ENCODE measurements at places on chromosomes 11 and 22.
A peak's percentile ranks its signal among the peaks of the same experiment; 100 is the strongest.

DNA sequence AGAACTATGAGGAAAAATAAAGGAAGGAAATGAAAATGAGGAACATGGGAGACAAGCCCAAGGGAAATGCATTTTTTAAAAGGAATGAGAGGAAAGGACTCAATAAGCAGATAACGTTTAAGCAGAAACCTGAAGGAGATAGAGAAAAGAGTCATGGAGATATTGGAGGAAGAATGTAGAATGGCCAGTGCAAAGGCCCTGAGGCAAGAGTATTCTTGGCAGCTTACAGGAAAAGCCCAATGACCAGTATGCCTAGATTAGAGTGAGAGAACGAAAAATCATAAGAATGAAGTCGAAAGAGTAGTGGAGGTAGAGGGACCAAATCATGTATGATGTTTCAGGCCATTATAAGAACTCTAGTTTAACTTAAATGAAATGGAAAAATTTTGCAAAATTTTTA, 220.3 kb downstream of the DLG2 start:
- no peak for DNase-seq

- DNase-seq = no peak
Observed at GRCh38 chr11:96084610-96085318, 160.9 kb upstream of the MTMR2 start.

GRCh38 chr11:78354408-78355308, 63.0 kb downstream of the GAB2 start:
- no peak for DNase-seq

GRCh38 chr11:94472916-94473799, 20.5 kb downstream of the MRE11 start:
- DNase-seq = no peak

- no peak for DNase-seq
Observed at GRCh38 chr11:87894961-87895360, 280.3 kb downstream of the RAB38 start.

DNA sequence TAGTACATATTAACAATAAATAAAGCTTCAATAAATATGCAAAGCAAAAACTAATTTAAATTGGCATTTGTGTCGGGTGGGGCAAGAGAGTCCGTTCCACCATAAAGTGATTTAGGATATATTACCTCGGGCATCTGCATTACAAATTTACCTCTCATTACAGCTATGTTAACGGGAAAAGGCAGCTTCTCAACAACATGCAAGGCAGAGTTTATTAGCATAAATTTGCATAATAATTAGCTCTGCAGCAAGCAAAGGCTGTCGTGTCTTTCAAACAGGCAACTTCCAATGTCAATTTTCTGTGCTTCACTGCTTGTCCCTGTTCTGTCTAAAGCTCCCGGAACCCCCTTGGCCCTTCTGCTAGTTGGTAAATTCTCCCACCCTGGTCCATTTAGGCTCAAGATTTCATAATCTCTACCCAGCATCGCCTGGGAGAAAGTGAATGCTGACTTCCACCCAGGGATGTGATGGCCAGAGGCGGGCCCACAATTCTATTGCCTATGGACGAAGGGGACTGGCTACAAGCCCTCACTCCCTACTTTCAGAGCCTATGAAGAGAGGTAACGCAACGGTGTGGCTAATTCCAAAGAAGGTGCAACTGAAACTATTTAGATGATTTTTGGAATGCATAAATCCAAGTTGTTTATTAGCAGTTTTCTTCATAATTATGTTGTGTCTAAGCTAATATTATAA, 462.1 kb downstream of the OPCML start:
- no peak for DNase-seq

DNA sequence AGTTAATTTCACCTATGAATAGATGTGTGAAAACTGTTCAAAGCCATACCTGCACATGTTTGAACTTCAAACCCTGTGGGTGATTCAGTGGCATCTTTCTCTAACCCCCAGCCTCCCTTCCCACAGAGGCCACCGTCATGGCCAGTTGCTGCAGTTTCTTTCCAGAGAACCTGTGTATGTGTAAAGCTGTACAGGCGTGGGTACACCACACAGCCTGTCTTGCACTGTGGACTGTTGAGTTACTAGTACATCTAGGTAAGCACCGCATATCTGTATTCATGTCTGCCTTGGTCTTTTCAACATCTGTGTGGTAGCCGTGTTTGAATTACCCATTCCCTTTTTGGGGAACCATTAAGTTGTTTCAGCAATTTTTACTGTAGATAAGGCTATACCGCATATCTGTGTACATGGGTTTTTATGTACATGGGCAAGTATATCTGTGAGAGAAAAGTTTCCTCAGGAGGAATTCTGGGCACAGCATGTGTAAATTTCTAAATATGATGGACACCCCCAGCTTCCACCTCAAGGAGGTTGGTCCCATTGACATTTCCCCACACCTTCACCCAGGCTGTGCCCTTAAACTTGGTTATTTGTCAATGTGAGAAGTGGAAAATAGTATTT, 13.9 kb downstream of the NEAT1 start:
- DNase-seq = no peak

DNA sequence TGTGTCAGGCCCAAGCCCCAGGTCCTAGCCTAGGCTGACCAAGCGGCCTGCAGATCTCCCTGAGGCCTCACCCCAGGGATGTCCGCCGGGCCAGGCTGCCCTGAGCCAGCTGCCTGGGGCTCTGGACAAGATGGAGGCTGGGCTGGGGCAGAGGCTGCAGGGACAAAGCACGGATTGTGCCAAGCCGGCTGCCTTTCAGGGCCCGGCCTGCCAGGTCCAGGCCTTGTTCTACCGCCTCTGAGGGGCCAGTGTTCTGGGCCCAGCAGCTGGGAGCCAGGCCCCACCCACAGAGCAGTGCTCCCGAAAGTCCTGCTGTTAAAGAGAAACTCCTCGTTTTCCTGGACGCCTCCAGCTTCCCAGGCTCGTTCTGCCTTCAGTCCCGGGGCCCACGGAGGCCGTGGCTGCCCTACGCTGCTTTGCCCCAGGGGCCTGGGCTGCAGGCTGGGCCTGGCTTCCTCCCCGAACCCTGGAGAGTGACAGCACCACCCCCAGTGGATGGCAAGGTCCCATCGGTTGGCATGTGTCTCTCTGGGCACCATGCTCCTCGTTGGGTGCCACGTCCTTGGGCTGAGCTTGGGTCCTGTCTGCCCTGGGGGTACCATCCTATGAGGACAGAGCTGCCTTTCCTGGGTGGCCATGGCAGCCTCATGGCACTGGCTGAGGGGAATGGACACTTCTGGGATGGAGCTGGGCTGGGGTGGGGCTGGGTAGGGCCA, 7.6 kb downstream of the BRSK2 start:
- DNase-seq = no peak

GRCh38 chr22:31448382-31448781, 41.3 kb downstream of the EIF4ENIF1 start:
- DNase-seq = no peak

GRCh38 chr22:49792107-49792506, 35.6 kb downstream of the BRD1 start:
- no peak for DNase-seq

DNA sequence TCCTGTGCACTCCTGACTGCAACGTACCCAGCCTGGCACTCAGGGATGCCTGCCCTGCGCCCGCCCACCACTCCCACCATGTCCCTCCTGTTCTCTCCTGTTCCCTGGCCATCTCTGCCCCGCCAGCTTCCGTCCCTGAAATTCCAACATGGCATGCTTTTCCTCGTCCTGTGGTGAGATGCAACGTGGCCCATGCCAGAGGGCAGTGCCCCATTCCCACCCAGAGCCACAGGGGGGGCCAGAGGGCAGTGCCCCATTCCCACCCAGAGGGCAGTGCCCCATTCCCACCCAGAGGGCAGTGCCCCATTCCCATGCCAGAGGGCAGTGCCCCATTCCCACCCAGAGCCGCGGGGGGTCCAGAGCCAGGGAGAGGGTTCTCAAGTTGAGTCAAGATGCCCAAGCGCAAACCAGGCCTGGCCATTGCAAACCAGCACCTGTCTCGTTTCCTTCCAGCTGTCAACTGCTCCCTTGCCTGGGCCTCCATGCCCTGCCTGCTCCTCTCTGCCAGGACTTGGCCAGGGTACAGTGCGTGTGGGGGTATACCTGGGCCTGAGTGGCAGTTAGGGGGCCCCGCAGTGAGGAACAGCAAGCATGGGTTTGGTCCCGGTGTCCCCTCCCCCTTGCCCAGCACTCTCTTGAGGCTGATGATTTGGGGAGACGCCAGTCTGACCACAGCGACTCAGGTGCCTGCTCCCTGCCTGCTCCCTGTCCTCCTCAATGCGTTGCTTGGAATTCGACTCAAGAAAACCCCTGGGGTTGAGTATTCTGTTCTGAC, 14.6 kb downstream of the B3GAT1 start:
- DNase-seq = no peak

DNA sequence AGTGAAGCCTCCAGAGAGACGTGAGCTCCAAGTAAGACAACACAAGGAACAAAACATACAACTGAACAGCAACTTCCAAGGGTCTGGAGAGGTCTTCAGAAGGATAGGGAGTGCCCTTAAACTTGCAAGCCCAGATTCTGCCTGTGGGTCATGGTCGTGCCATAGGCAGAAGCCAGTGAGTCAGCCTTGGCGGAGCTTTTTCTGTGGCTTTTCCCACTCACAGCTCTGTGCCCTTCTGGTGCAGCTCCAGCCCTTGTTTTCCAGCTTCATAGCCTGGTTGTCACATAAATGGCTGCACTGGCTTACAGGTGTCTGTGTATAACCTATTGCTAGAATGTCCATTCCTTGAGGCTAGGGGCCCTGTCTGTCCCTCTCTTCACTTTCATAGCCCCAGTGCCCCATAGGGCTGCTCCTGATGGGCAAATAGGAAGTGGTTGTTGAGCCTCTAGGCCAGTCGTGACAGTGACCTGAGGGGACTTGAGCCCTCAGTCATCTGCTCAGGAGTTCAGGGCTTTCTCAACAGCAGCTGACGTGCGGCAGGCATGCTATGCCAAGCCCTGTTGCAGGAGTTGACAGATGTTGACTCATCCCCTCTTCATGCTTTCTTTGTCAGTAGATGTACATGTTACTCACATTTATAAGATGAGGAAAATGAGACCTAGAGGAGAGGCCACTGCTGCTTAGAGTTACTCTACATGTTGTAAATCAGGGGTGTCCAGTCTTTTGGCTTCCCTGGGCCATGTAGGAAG, 7.4 kb downstream of the MED15 start:
- no peak for DNase-seq

GRCh38 chr11:110000850-110001249, 92.3 kb upstream of the ZC3H12C start:
- DNase-seq = no peak

GRCh38 chr11:1908618-1909017, 10.9 kb upstream of the TNNT3 start:
- no peak for DNase-seq

DNA sequence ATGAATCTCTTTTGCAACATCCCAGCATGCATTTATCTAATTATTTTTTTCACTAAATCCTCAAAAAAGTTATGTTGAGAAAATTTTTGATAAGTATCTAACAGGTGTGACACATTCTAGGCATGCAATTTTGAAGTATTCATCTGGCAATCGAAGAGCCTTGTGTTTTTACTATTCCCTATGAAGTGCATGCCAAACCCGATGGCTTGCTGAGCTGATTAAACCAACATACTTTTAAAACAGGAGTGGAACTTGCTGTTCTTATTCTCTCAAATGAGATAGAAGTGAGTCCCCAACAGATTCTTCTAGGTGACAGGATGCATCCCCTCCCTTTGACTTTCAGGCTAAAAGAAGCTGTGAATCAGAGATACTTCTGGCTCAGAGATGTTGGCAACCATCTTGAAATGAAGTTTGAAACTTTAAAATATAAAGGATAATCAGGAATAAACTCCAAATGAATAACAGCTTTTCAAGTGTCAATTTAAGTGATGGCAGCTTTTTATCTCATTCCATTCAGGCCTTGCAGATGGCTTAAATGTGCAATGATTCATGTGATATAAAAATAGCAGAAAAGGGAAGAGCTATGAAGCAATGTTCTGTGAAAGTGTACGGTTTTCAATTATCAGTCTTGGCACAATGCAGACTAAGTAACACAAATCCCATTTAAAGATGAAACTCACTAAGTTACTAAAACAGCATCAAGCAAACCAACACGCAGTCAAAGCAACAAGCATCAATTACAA, 67.7 kb downstream of the APOL5 start:
- DNase-seq = no peak

DNA sequence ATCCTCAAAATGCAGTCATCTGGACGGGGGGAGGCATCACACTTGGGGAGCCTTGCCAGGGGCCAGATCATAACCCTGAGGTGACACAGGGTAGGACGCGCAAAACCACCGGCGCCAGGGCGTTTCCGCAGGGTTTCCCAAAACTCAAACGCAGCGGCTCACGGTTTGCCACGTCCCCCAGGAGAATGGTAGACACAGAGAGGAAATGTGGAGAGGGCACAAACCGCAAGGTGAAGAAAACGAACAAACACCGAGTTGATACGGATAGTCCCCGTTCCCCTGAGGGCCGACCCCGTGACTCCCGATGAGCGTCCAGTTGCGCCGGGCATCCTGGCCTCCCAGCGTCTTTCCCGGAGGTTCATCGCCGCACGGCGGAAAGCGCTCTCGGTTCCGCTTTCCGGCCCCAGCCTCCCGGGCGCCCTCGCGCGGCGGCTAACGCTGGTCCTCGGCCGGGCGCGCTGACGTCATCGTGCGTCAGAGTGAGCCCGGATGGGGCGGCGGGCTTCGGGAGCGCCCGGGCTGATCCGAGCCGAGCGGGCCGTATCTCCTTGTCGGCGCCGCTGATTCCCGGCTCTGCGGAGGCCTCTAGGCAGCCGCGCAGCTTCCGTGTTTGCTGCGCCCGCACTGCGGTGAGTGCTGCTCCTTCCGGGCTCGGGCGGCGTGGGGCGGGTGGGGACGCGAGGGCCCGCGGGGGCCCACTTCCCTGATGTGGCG, at the start of gene BIRC2:
Gene BIRC2 (plus strand): TSS at position 467 of the 714 bp plus-strand sequence. CDS start 2,641 bp downstream, outside the sequence.
- DNase-seq = peak; percentile 91

- no peak for DNase-seq
Observed at GRCh38 chr22:25492841-25493734, 71.4 kb upstream of the GRK3 start.

GRCh38 chr22:37750596-37751162, 53.8 kb downstream of the TRIOBP start:
- no peak for DNase-seq

GRCh38 chr11:85626496-85626895, 648 bp downstream of the DLG2 start:
- no peak for DNase-seq

DNA sequence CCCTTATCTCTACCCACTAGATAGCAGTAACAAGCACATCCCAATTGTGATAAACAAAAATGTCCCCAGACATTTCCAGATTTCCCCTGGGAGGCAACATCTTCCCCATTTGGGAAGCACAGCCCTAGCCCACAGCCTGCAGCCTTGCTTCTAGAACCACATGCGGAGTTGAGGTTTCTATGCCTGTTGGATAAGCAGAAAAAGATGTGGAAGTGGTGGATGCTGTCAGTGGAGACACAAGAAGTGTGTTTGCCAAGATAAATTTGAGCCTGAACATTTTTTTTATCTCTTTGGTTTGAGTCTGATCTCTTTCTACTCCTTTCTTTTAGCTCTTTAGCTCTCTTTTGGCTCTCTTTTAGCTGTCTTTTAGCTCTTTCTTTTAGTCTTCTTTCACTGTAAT, 884.5 kb downstream of the NTM start:
- no peak for DNase-seq

- DNase-seq = no peak
Observed at GRCh38 chr11:94342250-94342649, 37.9 kb downstream of the IZUMO1R start.

Measured in stimulated activated CD8-positive, alpha-beta memory T cell treated with anti-CD3 and anti-CD28 coated beads, Interleukin-2, amount 100 ng/mL, for 1 hour (primary cell).